Liver (tissue), 10 donors: ENCODE measurements at places on chromosomes 2 and 18. TPM values are rescaled to one million over a fixed set of nuclear protein-coding genes. Genes with fewer than 3 reads are reported as not detected.

L3MBTL4 gene
- 4.5 TPM for polyA plus RNA-seq

DNA sequence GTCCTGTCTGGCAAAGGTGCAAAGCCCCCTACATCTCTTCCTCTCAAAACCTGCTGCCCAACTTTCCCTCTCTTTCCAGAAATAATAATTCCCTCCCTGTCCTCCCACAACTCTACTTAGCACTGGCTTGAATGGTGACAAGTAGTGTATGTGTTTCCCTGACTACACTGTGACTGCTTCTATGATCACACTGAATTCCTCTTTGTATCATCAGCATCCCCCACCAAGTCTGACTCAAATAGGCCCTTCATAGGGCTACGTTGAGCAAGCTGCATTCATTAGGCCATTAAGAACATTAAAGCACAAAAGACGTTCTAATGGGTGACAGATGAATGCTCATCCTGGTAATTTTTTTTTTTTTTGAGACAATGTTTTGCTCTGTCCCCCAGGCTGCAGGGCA is 13.7 kb upstream of the ST3GAL5 start:
- no peak for DNase-seq

DNA sequence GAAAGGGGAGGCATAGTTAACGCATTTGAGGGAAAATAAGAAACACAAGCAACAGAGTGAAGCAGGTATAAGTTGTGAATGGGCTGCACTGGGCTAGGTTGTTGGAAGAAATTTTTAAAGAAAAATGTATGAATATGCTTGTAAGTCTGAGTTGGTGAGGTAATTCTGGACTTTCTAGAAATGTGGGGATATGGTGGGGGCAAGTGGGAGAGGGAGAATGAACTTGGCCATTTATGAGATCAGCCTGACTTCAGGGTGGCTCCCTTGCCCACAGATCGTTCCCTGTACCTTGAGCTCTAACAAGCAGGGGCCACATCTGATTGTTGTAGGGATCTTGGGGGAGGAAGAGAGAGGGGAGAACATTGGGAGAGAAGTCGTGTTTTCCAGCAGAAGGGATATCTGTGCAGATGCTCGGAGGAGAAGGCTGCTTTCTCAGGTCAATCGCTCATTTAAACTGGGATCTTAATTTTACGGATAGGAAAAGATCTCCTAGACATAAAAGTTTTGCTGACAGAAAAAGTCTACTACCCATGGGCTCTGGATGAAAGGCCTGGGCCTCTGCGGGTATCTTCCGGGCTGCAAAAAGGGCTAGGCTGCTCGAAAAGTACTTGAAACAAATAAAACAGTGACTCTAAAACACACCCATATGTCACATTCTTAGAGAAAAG is 42.5 kb upstream of the FZD5 start:
- DNase-seq: no peak

CIAO1 gene
- polyA plus RNA-seq: 43.3 TPM

DNA sequence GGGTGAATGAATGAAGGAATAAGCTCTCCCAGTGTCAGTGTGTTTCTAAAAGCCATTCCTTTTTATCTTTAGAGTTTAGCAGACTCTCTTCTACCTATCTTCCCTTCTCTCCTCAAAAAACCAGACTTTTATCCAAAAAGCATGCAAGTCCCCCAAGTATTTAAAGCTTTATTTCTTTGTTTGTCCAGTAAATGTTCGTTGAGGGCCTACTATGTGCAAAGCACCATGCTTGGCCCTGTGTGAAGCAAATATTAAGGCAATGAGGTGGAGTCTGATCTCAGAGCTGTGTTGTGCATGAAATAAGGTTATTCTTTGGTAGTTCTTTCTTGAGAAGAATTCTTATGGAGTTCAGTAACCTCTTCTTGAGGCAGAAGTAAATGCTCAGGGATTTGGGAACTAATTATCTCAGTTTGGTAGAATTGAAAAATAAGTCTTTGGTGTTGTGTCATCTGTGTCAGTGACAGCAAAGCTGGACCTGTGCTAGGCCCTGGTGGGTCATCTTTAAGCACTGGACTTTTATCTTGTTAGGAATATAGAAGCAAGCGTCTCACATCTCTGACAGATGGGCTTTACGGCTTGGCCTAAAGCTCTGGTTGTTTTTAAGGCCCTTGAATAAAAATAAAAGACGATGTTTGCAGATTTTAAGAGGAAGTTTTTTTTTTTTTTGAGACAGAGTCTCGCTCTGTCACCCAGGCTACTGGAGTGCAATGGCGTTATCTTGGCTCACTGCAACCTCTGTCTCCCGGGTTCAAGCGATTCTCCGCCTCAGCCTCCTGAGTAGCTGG is 28.1 kb upstream of the CASP10 start:
- DNase-seq: no peak

- DNase-seq: no peak
Measured at GRCh38 chr2:235498541-235498940, 4.7 kb downstream of the AGAP1 start.

DNA sequence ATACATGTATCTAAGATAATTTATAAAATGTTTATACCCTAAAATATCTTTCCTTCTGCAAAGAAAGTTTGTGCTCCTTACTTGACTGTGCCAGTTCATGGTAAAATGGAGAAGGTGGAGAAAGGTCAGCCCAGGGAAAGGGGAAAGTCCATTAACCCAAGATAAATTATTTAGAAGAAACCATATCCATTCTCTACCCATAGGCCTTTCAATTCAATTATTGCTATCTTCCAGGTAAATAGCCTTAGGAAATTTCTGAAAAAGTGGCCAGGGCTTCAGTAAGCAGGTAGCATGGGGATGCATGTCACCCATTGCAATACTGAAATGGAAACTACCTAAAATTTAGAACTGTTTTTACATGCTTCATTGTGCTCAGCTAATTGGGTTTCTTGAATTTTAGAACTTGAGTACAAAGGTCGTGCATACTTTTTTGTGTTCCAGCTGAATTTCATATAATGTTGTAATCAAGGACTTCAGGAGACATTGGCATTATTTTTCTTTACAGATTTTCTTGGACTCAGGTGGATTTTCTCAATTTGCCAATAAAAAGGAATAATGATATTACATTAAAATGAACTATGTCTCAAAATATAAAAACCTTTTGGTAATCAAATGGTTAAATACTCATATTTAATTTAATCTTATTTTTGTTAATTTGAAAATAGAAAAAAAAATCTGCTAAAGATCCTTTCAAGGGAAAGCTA is 124.9 kb downstream of the CSRNP3 start:
- DNase-seq: no peak

UGT1A5 gene
- 1.8 TPM for polyA plus RNA-seq

GRCh38 chr18:47758000-47758399 is 172.5 kb downstream of the SMAD2 start:
- DNase-seq: no peak

- no peak for DNase-seq
Measured at GRCh38 chr2:219820767-219821166, 193.3 kb downstream of the SLC4A3 start.

INHBB gene
- 0.36 TPM for polyA plus RNA-seq

DNA sequence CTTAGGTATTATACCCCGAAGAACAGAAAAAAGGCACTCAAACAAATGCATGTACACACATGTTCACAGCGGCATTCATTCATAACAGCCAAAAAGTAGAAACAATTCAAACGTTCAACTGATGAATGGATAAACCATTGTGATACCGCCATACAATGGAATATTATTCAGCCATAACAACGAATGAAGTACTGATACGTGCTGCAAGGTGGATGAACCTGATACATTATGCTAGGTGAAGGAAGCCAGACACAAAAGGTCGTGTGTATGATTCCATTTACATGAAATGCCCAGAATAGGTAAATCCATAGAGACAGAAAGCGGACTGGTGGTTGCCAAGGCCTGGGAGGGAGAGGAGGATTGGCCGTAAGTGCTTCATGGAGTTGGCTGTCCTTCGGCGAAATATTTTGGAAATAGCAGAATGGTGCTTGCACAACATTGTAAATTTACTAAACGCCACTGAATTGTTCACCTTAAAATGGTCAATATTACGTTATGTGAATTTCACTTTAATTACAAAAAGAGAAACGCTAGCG is 750 bp upstream of the RMP24 start:
- no peak for DNase-seq

DNA sequence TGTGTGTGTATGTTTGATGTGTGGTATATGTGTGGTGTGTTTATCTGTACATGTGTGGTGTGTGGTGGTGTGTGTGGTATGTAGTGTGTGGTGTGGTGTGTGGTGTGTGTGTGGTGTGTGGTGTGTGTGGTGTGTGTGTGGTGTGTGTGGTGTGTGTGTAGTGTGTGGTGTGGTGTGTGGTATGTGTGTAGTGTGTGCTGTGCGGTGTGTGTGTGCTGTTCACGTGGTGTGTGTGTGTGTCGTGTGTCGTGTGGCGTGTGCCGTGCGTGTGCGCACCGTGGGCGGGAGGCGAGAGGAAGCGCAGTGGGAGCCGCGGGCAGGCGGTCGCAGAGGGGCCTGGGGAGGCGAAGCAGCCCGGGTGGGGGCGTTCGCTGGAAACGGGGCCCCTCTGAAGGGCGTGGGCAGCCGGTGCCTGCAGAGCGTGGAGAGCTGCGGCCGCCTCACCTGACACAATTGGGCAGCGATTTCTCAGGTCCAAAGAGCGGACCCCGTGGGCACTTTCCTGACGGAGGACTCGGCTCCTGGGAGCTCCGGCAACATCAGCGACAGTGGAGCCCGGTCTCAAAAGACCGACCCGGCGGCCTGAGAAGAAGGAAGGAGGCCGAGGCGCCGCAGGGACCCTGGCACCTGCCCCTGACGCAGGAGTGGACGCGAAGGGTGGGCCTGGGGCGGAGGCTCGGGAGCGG is 741.1 kb upstream of the SALL3 start:
- DNase-seq: no peak

- no peak for DNase-seq
Measured at GRCh38 chr2:71646028-71646427, 192.7 kb downstream of the DYSF start.

DNA sequence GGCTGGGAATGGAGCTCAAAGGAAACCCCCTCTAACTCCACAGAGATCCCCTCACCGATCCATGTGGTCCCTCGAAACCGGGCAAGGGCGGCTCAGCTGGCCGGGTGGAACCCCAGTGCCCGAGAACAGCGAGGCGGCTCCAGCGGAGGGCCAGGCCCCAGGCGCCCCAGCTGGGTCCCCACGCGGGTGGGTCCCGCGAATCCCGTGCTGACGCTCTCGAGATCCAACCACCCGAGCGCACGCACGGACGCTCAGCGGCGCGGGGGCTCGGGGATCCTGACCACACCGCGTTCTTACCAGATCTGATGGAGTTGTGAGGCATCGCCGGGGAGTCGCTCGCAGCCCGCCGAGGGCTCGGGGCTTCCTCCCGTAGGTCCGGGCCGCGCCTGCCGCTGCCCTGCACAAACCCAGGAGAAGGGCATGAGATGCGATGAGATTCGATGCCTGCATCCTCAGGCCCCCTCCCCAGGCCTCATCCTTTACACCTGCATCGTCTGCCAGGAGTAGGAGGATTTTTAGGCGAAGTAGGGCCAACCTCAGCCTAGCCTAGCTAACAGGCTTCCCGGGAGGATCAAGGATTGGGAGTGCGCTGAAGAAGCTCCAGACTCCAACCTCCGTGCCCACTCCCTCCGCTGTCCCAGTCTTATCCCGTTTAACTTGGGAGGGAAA is 514 bp downstream of the PAX8 start:
- no peak for DNase-seq

DNA sequence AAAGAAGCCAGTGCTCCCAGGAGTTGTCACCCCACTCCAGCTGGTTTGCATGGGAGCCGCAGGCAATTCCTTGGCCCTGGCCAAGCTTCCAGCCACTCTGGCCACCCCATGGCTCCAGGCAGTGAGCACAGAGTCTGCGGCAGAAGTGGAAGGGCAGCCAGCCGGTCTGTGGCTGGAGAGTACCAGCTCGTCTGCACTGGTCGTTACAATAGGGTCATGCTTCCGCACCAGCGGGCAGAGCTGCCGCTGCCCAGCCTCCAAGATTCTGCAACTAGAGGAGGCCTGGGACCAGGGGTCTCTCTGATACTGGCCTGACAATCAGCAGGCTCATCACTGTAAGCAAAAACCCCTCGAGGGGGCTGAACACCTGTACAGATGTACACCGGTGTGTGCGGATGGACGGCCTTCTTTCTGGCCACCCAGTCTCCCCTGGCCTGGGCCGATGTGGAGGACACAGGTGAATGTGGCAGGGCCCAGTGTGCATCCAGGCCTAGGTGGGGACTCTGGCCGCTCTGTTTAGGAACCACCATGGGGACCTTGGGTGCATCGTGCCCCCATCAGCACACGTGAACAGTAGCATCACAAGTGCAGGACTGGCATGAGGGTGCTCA is 51.9 kb upstream of the ODC1 start:
- DNase-seq: peak; percentile 26

FSHR gene
- not detected for polyA plus RNA-seq

SLC9A4 gene
- not detected for polyA plus RNA-seq

- no peak for DNase-seq
Measured at GRCh38 chr2:173373290-173373689, 18.6 kb downstream of the CDCA7 start.

DNA sequence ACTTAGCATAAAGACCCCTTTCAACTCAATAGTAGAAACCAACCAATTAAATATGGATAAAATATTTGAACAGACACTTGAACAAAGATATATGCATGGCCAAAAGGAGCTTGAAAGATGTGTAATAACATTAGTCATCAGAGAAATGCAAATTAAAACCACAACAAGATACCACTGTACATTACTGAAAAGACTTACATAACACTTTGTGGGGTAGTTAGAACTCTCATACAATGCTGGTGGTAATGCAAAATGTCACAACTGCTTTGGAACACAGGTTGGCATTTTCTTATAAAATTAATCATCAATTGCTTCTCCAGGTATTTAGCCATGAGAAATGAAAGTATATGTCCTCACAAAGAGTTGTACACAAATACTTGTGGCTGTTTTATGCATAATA is 60.7 kb downstream of the TTC27 start:
- no peak for DNase-seq

DNA sequence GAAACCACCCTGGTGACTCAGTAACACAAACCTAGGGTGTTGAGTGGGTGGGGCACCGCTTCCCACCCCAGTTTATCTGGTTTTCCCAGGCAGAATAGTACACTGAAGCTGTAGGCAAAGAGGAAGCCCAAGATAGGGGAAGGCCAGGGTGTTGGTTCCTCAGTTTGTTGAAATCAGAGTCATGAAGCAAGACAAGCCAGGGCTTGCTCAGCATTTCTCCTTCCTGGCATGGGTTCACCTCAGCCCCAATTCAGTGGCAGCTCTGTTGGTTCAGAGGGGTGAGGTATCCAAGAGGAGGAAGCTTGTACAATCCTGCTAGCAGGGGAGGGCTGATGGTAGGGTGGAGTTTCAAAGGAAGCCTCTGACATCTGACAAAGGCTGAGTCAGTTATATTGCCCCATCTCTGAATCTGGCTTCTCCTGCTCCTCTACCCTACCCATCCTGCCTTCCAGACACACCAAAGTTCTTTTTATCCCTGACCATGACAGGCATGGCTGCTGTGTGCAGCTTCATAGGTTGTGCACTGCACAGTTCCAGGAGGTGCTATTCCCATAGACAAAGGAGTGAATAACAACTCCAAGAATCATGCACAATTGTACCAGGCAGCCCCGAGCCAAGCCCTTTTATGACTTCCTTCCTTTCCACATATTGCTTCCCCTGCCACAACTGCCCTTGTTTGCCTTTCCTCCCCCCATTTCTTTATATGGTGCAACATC is 24.9 kb upstream of the RAB10 start:
- no peak for DNase-seq
